ENCODE measurements at places on chromosomes 5 and 9. TPM values are rescaled to one million over a fixed set of nuclear protein-coding genes. Genes with fewer than 3 reads are reported as not detected.

GRCh38 chr5:132662925-132663770 is 5.2 kb downstream of the IL13 start:
- no peak for DNase-seq

Gene SPINK13
- total RNA-seq, result not detected

Gene LVRN
- total RNA-seq, result 0.03 TPM

- DNase-seq, result no peak
Observed at GRCh38 chr5:135205632-135206349, 171.8 kb upstream of the PITX1 start.

DNA sequence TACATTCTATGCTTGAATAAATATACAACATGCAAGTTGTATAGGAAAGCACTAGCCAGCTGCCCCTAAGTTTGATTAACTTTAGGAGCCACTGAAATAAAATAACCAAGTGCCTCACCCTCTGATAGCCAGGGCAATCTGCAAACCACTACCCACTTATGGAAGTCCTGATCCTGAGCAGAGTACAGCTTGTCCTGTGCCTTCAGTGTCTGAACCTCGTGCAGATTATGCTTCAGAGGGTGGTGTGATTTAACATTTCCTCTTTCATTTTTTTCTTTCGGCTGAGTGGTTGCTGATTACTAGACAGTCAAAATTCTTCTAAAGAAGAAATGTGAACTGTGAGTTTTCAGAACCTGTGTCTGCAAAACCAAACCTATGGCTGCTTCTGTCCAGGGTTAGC is 327.7 kb downstream of the PIK3R1 start:
- DNase-seq, result no peak

Gene PNPLA7
- 0.21 TPM for total RNA-seq

GRCh38 chr5:134370311-134370870 is 978 bp upstream of the UBE2B start:
- DNase-seq, result no peak

DNA sequence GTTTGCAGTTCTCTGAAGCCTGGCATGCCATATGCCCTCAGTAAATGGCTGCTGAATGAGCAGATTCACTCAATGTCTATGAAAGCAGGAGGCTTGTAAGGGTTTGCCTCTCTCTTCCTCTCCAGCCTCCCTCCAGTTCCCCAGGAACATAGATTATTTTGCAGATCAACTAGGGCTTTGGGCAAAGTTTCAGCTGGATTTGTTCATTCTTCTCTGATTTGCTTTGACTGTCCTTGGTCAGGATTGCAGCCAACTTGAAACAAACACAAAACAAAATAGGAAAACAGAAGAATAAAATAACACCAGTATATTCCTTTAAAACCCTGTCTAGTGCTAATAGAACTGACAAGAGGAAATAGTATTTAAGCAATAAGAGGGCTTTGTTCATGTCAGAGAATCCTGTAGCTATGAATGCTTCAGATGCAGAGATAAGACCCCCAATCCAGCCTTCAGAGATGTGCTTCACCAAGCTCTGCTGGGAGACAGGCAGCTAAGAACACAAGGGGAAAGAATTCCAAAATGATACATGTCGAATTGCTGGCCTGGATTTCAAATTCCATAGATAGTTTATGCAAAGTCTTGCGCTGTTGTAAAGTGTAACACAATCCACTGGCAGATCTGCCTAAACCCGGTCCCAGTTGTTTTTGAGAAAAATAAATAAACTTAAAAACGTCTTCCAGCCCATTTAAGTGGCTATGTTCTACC is 174.3 kb downstream of the PAPPA start:
- no peak for DNase-seq

Gene N4BP3
- total RNA-seq, result 0.08 TPM

Gene GNA14
- total RNA-seq, result not detected

- DNase-seq, result peak; percentile 38
Observed at GRCh38 chr9:124040186-124040931, 28.8 kb downstream of the LHX2 start.

DNA sequence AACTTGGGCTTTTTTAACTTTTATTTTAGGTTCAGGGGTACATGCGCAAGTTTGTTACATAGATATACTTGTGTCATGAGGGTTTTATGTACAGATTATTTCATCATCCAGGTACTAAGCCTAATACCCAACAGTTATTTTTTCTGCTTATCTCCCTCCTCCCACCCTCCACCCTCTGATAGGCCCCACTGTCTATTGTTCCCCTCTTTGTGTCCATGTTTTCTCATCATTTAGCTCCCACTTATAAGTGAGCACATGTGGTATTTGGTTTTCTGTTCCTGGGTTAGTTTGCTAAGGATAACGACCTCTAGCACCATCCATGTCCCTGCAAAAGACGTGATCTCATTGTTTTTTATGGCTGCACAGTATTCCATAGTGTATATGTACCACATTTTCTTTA is 172.1 kb downstream of the SNCAIP start:
- no peak for DNase-seq

Gene CDKN2B-AS1
- 2.7 TPM for total RNA-seq

- no peak for DNase-seq
Observed at GRCh38 chr5:134103998-134104654, 10.4 kb upstream of the TCF7 start.

Gene ORM1
- not detected for total RNA-seq

- DNase-seq, result no peak
Observed at GRCh38 chr5:150299571-150300327, 3.0 kb downstream of the ARSI start.

Gene SPATA31A6
- total RNA-seq, result not detected

Gene OR2S2
- 0.32 TPM for total RNA-seq

Gene GAPT
- not detected for total RNA-seq

Gene BTNL3
- total RNA-seq, result not detected

DNA sequence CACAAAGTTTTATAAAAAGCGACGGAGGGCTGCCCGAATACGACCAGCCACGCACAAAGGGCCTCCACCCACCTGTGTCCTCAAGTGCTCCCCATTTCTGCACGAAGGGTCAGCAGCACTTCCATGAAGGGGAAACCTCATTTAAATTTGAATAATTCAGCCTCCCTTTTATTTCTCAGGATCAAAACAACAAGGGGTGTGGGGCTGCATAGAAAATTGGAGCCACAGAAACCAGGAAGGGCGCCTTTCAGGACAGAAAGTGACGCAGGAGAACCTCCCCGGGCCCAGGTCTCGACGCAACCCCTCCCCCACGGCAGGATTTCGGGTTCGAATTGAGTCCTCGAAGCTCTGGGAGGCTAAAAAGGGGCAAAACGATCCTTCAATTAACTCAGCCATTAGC is 2.1 kb downstream of the NRARP start:
- no peak for DNase-seq

Gene CDC20B
- total RNA-seq, result not detected

Gene PCDHAC2
- total RNA-seq, result not detected

DNA sequence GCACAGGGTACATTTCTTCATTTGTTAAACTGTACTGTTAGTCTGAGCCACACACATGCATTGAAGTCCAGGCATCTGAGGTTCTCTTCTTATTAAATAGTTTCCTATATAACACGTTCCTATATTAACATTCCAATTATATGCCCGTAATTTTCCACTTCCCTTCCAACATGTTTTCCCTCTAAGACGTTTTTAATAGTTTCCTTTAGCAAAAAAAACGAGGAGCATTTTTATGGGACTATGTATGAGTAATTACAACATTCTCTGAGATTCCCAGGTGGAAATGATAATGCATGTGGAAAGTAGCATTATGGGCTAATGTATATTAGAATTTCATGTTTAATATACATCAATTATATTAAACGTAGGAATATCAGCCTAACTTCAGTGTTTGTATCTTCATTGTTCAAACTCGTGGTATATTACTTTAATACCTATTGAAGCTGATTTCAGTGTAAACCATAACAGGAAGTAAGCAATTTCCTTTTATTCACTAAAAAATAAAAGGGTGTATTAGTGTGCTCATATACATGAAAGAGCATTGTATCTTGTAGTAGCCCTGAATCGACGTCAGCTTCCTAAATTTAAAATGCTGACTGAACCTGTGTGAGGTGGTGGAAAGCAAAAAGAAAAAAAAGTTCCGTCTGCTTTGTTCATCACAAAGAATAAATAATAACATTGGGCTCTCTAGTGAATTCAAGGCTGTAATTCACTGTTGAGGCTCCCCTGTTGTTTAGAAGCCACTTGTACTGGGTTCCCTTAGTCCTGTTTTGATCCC is 11.3 kb downstream of the SMARCA2 start:
- no peak for DNase-seq

- no peak for DNase-seq
Observed at GRCh38 chr5:133450286-133450685, 162.1 kb downstream of the FSTL4 start.

All from HT1080 (cell line).